SK-N-SH treated with all-trans-retinoic acid at 6 μM for 48 hours (cell line): ENCODE measurements at places on chromosomes 3 and 15.
A peak's percentile ranks its signal among the peaks of the same experiment; 100 is the strongest.

GRCh38 chr15:100078511-100079220, 263.1 kb downstream of the ADAMTS17 start:
- no peak for ATAC-seq

DNA sequence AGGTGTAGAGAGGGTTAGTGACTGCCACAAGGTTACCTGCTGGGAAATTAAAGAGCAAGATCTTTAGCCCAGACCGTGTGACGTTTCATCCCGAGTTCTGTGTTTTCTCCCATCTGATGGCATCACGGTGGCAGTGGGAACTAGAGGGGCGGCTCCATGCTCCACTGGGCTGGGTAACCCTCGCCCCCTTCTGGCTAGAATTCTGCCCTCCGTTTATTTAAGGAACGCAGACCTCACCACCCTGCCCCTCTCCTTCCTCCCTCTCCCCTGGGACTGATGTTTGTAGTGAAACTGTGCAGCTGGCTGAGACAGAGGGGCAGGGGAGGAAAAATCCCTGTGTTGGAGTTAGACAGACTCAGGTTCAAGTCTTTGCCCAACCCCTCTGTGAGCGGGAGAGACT, 65.6 kb downstream of the ITGA11 start:
- ATAC-seq, result peak; percentile 45; the same call in 1 of the 3 replicates

DNA sequence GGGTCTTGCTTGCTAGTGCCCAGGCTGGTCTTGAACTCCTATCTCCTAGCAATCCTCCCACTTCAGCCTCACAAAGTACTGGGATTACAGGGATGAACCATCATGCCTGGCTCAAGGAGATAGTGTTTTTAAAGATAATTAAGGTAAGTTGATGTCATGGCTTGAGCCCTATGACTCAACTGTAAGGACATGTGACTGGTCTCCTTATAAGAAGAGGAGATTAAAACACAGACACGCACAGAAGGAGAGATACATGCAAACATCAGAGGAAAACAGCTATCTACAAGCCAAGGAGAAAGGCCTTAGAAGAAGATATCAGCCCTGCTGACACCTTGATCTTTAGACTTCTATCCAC, 220.4 kb upstream of the GADL1 start:
- ATAC-seq, result no peak

DNA sequence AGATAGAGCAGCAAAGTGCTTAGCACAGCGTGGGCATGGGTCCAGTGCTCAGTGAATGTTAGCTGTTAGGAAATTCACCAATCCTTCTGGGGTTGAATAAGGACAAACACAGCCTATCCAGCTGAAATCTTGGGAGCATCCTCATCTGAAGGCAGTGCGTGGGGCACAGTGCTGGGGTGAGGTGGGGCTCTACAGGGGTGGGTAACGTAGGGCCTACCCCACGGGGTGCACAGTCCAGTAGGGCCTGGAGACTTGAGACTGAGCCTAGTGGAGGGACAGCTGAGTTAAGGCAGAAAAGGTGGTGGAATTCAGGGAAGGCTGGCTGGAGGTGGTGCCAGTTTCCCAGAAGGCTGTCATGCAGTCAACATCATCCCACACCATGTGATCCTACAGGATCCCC, 73.0 kb downstream of the ISG20 start:
- ATAC-seq, result no peak

GRCh38 chr3:14570089-14570488, 29.9 kb upstream of the GRIP2 start:
- no peak for ATAC-seq

- ATAC-seq, result peak; percentile 36; the same call in 1 of the 3 replicates
Measured at GRCh38 chr3:40417845-40418543, 31.0 kb downstream of the ENTPD3 start.

DNA sequence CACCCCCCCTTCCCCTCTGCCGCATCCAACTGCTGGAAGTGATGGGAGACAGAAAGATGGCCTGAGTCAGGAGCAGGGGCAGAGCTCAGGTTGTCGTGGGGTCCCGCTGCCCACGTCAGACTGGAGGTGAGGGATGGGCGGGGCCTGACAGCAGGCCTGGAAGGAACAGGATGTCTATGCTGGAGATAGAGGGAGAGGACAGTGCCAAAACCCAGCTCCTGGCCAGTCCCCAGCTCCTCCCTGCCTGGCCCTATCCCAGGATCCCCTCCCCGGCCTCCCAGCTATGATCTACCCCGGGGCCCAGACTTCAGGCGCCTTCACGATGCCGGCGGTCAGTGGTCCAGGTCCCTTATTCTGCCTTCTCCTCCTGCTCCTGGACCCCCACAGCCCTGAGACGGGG, at the start of gene LMAN1L:
Gene LMAN1L, plus strand, starts transcription at position 303 of the 400 bp plus-strand sequence. Its CDS starts 20 bp downstream, at position 323.
- ATAC-seq, result no peak
